NCI-H1436 treated with DMSO at 0.1 percent for 48 hours (cell line): ENCODE measurements at places on chromosomes 2 and 18.

DNA sequence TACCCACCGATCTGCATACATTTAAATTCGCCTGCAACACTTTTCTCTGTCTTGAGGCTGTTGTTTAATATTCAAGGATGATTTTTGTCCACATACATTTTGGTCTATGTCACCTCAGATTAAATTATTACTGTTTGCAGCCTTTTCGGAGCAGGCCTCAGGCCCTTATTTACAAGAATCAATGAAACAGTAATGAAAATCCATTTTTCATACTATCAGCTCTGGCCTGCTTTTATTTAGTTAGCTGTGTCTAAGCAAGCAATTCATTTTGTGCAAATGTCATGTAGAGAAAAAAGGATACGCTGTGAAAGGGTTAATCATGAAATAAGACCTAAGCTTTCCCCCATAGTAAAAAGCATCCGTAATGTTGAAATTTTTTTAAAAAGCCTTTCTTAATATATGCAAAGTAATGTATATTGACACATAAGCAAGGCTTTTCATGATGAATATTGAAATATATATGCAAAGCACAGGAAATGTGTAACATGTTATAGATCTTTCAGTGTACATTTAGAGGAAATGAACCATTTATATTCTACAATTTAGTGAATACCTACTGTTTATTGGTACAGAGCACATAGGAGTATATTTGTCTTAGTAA, 1135.3 kb upstream of the ZEB2 start:
- DNase-seq: no peak

DNA sequence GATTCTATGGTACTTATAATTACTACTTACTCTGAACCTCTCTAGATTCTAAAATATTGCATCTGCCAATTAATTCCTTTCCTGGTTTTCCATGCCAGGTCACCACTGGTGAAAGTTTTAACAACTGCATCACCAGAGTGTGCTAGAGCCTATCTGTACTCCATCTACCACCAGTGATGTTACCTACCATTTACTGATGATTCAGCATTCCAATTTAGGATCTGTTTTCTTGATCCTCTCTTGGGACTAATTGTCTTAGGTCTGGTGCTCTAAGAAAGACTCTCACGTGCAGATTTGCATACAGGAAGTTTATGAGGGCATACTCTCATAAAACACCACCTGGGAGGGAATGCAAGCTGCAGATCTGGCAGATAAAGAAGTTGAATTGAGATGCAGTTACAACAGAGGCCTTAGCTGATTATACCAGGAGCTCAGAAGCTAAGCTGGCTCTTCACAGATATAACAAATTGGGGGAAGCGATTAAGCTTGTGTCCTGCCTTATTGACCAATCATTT, 347.6 kb upstream of the VRK2 start:
- peak; percentile 60 for DNase-seq

GRCh38 chr2:12304564-12305171, 412.1 kb upstream of the TRIB2 start:
- no peak for DNase-seq

DNA sequence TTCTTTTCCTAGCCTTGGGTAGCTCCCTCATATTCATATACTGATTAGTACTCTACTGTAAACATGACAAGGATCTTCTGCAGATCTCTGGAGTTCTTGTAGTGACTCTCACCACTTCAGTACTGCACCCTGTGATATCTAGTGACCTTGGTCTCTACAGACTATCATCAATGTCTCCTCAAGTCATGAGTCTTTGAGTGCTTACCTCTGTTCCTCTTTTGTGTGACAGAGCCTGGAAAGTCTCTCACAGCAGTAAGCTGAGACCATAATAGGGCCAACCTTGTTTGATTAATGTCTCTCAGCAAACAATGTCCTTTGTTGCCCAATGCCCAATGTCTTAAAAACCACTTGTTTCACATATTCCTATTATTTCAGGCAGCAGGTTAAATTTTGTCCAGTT, 34.2 kb upstream of the BAZ2B start:
- DNase-seq: no peak

- DNase-seq: no peak
Observed at GRCh38 chr2:68027959-68028358, 34.8 kb downstream of the C1D start.

GRCh38 chr2:51208521-51208920, 176.6 kb upstream of the NRXN1 start:
- DNase-seq: no peak

GRCh38 chr2:96633641-96634040, 4.5 kb downstream of the KANSL3 start:
- DNase-seq: no peak

DNA sequence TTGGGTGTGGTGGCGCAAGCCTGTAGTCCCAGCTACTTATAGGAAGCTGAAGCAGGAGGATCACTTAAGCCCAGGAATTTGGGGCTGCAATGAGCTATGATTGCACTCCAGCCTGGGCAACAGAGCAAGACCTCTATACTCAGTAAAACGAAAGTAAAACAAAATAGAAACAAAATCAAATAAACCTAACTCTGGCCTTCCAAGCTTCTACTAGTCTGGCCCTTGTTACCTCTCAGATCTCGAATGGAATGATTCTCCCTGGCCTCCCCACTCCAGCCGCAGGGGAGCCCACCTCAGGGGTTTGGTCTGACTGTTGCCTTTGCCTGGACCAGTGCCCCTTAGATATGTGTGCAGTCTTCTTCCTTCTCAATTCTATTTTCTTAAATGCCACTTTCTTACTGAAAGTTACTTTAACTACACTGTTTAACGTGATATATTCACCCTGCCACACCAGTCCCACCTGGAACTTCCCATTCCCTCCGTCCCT, 160.0 kb upstream of the GCFC2 start:
- DNase-seq: no peak

- DNase-seq: no peak
Observed at GRCh38 chr2:121231385-121232000, 53.5 kb downstream of the TFCP2L1 start.

GRCh38 chr2:210302326-210302725, 12.6 kb downstream of the MYL1 start:
- DNase-seq: no peak

DNA sequence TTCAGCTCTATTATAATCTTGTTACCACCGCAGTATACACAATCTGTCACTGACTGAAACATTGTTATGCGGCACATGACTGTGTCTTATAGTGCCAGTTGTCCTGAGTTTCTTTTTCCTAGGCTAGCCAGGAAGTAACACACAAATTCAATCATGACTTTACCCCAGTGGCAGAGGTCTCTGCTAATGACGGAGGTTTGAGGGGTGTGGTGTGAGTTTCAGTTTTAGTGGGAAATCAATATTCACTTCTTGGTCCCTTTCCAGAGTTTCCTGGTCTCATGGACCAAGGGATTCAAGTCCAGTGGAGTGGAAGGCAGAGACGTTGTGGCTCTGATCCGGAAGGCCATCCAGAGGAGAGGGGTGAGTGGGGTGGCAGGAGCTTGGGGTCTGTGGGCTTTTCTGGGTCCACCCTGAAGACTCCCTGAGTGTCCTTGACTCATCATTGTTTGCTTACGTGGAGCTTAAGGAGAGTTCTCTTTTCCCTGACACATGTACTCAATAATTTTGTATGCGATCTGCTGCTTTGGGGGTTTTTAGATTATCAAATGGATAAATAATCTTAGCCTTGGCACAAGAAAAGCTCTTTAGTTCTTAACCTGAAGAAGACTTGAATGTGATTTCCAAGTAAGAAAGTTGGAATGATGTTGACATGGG, 39.2 kb downstream of the HK2 start:
- DNase-seq: no peak

DNA sequence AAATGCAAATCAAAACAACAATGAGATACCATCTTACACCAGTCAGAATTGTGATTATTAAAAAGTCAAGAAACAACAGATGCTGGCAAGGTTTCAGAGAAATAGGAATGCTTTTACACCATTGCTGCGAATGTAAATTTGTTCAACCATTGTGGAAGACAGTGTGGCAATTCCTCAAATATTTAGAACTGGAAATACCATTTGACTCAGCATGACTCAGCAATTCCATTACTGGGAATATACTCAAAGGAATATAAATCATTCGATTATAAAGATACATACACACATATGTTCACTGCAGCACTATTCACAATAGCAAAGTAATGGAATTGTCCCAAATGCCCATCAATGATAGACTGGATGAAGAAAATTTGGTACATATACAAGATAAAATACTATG, 516.7 kb downstream of the ERBB4 start:
- DNase-seq: no peak

DNA sequence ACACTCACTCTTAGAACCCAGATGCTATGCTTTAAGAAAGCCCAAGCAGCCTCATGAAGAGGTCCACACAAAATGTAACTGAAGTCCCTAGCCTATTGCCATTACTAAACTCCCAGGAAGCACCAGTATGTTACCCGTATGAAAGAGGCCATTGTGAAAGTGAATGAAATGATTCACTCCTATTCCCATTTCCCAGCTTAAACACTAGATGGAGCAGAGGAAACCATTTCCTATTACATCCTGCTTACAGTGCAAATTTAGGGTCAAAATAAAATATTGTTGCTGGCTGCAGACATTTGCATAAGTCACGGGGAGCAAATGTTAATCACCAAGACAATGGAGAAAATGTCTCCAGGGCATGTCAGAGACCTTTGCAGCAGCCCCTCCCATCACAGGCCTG, 989.7 kb upstream of the CRIM1 start:
- no peak for DNase-seq

DNA sequence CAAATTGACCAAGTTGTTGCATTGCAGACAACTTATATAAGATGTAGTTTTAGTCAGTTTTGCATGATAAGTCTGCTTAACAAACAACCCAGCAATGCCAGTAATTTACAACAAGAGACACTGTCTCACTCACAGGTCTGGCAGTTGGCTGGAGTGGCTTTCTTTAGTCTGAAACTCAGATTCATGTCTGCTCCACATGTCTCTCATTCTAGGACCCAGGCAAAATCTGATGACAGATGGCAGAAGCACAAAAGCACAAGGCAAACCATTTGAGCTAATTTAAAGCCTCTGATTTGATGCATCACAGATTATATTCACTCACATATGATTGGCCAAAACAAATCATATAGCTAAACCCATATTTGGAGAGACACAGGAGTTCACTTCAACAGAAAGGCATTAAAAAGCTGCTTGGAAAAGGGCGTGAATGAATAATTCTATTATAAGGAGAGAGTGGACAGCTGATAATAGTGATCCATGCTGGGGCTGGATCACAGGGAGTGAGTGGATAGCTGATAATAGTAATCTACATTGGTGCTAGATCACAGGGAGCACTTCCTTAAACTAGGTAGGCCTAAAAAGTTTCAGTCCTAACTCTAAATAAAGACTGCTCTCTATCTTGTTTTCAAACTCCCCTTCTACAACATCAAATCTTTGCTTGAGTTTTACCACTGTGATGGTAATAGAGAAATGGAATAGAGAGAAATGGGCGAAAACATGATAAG, 593.2 kb upstream of the ZNF804A start:
- no peak for DNase-seq

DNA sequence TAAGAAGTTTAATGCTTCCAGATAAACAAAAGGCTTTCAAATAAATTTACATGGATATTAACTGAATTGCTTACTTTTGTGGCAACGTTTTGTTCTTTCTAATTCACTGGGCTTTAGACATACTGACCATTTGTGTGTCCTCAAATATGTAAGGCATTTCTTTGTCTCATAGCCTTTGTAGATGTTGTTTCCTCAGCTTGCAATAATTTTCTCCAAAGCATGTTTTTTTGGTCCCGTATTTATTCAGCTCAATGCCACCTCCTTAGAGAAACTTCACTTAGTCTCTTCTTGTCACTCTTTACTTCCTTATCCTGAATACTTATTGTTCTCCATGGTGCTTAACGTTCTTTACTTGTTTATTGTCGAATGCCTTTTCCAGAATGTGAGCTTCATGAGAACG, 98.5 kb downstream of the NUP35 start:
- DNase-seq: no peak

- DNase-seq: no peak
Observed at GRCh38 chr2:235494716-235495372, 1.0 kb downstream of the AGAP1 start.

GRCh38 chr2:238228700-238229099, 11.1 kb downstream of the HES6 start:
- no peak for DNase-seq

GRCh38 chr18:76102626-76103025, 392.4 kb downstream of the ZNF516 start:
- no peak for DNase-seq

GRCh38 chr18:41875094-41875780, 79.8 kb upstream of the PIK3C3 start:
- DNase-seq: no peak

- DNase-seq: no peak
Observed at GRCh38 chr2:14134771-14135170, 497.7 kb upstream of the LRATD1 start.

DNA sequence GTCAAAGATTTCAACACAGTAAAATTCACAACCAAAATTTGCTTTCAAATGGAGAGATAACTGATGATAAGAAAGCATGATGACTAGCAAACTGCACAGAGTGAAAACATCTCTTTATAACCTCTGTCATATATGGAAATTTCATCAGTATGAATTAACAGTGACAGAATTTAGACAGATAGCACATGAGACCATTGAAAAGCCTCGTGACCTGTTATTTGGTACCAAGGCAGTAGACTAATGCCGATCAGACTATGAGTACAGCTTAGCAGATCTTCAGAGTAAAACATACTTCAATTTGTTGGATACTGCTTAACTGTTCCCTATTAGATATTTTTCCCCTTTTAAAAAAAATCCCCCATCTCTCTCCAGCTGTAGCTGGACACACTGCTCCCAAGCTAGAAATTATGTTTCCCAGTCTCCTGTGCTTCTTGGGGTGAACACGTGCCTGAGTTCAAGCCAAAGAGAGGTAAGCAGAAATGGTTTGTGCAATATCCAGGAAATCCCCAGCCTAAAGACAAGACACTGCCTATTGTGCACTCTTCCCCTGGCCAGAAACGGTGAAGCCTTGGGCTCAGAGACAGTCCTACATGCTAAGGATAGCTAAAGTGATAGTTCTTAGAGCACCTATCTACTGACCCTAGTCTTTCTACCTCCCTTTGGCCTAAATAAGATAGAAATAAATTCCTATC, 256.1 kb downstream of the NCKAP5 start:
- DNase-seq: no peak

- no peak for DNase-seq
Observed at GRCh38 chr18:54032412-54032811, 192.1 kb downstream of the MBD2 start.

DNA sequence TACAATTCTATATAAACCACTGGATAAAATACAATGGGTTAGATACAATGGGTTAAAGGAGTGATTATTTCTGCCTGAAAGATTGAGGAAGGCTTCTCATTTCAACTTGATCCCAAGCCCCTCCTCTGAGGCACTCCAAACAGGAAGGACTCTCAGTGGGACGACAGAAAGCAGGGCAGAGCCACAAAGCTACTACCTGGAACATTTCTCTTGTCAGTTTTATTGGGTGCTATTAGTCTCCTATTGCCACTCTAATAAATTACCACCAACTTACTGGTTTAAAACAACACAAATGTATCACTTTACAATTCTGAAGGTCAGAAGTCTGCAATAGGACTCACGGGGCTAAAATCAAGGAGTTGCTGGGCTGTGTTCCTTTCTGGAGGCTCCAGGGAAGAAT, 146.7 kb downstream of the MREG start:
- no peak for DNase-seq
